ENCODE measurements at places on chromosomes 5 and 9.

GRCh38 chr9:2583308-2584013, 38.1 kb upstream of the VLDLR start:
- DNase-seq: no peak

- DNase-seq: no peak
These were observed 15.3 kb downstream of the LHX3 start for GRCh38 chr9:136189394-136190236.

GRCh38 chr5:143979044-143979690, 167.2 kb downstream of the HMHB1 start:
- no peak for DNase-seq

- DNase-seq: peak; percentile 78
These were observed 27.6 kb upstream of the TCF7 start for GRCh38 chr5:134086943-134087305.

- DNase-seq: no peak
These were observed 4.4 kb downstream of the IL31RA start for GRCh38 chr5:55855509-55855908.

GRCh38 chr9:130714586-130715110, 21.1 kb downstream of the EXOSC2 start:
- DNase-seq: no peak

GRCh38 chr5:178350361-178351220, 118.0 kb upstream of the PHYKPL start:
- DNase-seq: no peak

GRCh38 chr5:62705022-62705421, 126.4 kb downstream of the LRRC70 start:
- no peak for DNase-seq

- no peak for DNase-seq
These were observed 567 bp upstream of the SPIN1 start for GRCh38 chr9:88387552-88388202.

Data from stimulated activated naive CD4-positive, alpha-beta T cell treated with Interleukin-2 at 50 U/mL for 16 hours (primary cell).